T-helper 2 cell treated with Interferon-gamma antibody and Interleukin-4, amounts not matched to agents 5 μg/mL and 100 μg/mL, for 36 hours (primary cell): ENCODE measurements at places on chromosomes 2 and 18.

DNA sequence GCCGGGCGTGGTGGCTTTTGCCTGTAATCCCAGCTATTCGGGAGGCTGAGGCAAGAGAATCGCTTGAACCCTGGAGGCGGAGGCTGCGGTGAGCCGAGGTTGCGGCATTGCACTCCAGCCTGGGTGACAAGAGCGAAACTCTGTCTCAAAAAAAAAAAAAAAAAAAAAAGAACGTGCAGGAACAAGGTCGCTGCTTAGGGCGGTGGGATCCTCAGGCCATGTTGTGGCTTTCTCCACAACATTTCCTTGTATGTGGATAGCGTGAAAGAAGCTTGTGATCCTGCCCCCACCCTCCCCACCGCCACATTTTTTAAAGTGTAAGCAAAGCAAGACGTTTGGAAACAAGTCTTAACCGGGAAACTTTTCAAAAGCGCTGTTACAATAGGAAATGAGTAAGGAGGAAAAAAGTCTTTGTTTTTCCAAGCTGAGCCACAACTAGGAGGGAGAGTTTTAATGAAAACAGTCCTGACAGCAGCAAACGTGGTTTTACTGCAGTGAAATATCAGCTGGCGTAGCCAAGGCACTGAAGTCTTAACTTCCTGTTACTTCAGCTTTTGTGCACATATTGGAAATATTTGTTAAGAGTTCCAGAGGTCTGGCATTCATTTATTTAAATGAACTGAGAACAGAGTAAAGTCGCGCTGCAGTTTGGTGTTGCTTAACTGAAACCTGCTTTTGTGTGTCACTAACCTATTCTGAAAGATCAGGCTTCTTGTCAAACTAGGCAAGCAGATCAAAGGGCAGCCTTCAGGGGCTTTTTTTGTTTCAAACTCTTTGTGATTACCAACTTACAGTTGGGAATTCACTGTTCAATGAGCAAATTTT lies 3.8 kb downstream of the TGIF1 start:
- peak; percentile 46 for DNase-seq

DNA sequence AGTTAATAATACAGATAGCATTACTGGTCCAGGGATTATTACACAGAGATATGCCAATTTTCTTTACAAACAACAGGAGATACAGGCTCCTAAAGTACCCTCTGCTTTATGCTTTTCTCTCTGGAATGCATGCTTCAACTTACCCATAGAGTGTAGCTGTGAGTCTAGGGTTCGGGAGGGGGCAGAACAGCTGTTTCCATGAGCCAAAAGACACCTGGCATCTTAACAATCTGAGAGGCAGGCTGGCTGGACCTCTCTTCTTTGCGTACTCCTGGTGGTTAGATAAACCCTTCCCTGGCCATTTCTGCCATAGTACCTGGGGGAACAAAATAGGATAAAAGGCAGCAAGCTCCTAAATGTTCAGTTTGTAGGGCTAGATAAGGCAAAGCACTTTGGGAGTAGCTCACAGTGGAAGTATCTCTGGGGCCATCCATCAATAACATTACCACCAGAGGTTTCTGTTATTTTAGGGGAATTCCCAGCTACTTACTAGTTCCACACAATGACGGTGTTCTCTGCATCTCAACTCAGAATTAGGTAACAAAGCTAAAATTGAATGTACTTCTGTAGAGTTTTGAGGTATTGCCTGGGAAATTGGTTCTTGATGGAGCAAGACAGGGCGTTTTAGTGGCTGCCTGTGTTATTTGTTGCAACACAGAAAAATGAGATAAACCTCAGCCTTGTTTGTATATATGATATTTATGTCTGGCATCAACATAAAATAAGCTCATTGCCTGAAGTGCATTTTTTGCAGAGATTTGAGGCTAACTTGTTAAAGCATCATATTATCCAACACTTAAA lies 6.2 kb upstream of the CCDC85A start:
- no peak for DNase-seq

GRCh38 chr2:117603567-117603966 lies 210.9 kb upstream of the DDX18 start:
- DNase-seq, result no peak

- no peak for DNase-seq
These were observed 1.8 kb upstream of the ID2 start for GRCh38 chr2:8679827-8680731.

GRCh38 chr2:223055140-223055539 lies 3.1 kb downstream of the KCNE4 start:
- DNase-seq, result no peak
